ENCODE measurements at places on chromosomes 4 and X.

DNA sequence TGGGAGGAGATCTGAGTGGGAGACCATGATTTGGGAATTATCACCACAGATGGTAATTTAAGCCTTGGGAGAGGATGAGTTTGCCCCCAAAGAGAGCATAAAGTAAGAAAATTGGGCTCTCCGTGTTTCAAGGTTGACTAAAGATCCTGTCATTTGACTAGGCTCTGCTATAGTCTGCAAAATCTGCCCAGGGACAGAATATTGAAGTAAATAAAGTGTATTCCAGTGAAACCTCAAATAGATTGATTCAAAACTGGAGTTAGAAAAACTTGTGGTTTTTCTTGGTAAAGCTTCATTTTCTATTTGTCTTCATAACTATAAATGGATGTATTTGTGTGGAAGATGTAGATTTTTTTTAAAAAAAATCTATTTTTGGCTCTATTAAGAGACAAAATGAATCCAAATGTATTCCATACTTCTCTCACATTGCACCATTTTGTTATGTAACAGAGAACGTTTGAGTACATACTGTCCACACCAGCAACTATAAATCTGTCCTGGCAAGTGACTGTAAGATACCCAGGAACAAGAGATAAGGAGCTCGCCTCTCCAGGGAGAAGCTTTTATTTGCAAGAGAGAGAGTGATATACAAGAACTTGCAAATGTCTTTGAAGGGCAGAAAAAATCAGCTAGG, 170.2 kb downstream of the CBR4 start:
- DNase-seq: no peak

- DNase-seq: peak; percentile 13
Measured at GRCh38 chr4:80058740-80059139, 14.3 kb downstream of the ANTXR2 start.

- DNase-seq: peak; percentile 16
Measured at GRCh38 chr4:74433541-74434172, 11.3 kb upstream of the AREG start.

- DNase-seq: no peak
Measured at GRCh38 chrX:2498781-2499302, 1.9 kb downstream of the DHRSX start.

GRCh38 chr4:144701683-144702233, 55.8 kb downstream of the HHIP start:
- no peak for DNase-seq

Measured in AG20443 (cell line).